Muscle of leg (tissue), 16 donors: ENCODE measurements at places on chromosomes 12 and 14. TPM values are rescaled to one million over a fixed set of nuclear protein-coding genes. Genes with fewer than 3 reads are reported as not detected.

OR4K13 gene
- total RNA-seq = not detected

SMCO3 gene
- total RNA-seq = 0.40 TPM

CCDC197 gene
- total RNA-seq = 0.04 TPM

CIROP gene
- not detected for total RNA-seq
